Ascending aorta (tissue), 2 donors: ENCODE measurements at places on chromosomes 7 and 10. TPM values are rescaled to one million over a fixed set of nuclear protein-coding genes. Genes with fewer than 3 reads are reported as not detected.

DNA sequence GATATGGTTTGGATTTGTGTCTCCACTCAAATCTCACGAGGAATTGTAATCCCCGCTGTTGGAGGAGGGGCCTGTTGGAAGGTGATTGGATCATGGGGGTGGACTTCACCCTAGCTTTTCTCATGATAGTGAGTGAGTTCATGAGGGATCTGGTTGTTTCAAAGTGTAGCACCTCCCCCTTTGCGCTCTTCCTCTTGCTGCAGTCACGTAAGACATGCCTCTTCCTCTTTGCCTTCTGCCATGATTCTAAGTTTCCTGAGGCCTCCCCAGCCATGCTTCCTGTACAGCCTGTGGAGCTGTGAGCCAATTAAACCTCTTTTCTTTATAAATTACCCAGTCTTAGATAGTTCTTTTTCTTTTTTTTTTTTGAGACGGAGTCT, 17.1 kb downstream of the CDNF start:
- H3K27ac ChIP-seq = no peak overlapping the region
- H3K36me3 ChIP-seq = no peaks in the 10 kb centered on the region
- H3K27me3 ChIP-seq = no peaks in the 10 kb centered on the region
- peaks cover 3% of the 10 kb centered on the region for H3K4me1 ChIP-seq
- DNase-seq = no peak

DNA sequence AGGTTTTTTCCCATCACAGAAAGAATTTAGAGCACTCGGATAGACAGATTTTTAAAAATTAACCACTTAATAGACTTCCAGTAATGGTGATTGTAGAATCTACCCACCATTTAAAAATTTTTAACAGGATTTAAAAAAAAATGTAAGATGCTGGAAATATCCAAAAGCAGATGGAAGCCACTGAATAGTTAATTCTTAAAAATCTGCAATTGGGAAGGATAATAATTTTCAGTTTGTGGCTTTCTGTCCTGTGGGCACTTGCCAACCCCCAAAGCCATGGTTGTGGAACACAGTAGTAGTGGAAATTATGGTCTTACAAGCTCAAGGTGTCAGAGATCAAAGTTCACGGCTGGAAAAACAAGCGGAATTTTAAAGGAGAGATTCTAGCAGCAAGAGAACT, 101.0 kb upstream of the SP4 start:
- H3K27me3 ChIP-seq = no peaks in the 10 kb centered on the region
- H3K27ac ChIP-seq = no peak overlapping the region
- no peak overlapping the region for H3K4me3 ChIP-seq
- H3K36me3 ChIP-seq = no peaks in the 10 kb centered on the region
- no peak for DNase-seq
- H3K4me1 ChIP-seq = no peaks in the 10 kb centered on the region

DNA sequence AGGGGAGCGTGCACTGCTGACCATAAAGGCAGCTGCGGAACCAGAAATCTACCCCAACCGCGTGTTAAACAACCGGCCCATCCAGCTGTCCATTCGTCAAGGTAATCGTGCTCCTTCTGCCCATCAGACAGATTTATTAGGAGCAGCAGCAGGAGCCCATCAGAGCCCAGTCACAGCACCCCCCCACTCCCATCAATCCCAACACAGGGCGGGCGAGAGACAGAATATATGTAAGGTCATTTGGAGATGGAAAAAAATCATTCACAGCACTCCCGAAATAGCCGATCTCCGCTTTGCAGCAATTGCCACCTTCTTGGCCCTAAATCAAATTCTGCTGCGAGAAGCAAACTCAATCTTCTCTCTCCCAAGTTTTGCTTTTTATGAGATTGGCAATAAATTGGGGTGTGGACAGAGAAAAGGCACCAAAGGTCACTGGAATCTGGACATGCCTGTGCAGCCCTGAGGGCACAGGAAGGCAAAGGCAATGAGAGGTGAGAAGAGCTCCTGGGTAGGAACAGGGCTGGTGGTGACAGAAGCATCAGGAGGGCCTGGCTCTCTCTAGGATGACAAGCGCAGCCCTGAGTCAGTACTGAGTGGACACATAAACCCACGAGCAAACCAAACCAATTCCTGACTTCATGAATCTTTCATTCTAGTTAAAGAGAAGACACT, 145.0 kb upstream of the ZMIZ1 start:
- DNase-seq = no peak
- H3K27me3 ChIP-seq = no peaks in the 10 kb centered on the region
- no peak overlapping the region for H3K4me3 ChIP-seq
- no peaks in the 10 kb centered on the region for H3K36me3 ChIP-seq
- H3K27ac ChIP-seq = no peak overlapping the region

- no peak overlapping the region for H3K4me3 ChIP-seq
- no peaks in the 10 kb centered on the region for H3K36me3 ChIP-seq
- no peaks in the 10 kb centered on the region for H3K4me1 ChIP-seq
- no peak for DNase-seq
These were observed 391.9 kb upstream of the LRGUK start for GRCh38 chr7:133735222-133735621.

DNA sequence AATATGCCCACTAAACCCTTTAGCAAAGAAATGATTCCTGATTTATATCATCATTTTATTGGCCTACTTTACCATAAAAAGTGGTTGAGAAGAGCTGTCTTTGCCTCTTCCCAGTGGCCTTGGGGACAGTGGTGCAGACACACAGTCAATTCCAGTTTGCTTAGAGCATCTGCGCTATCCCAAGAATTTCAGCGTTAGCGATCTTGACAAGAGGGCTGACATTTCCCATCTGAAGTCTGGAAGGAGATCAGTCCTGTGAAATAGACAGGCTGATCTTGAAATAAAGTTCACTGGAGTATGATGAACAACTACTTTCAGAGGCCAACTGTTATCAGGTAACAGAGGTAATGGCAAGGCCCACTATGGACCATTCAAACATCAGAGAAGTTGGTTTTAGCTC, 475.3 kb upstream of the NRP1 start:
- H3K27me3 ChIP-seq = no peaks in the 10 kb centered on the region
- H3K4me3 ChIP-seq = no peak overlapping the region
- no peaks in the 10 kb centered on the region for H3K4me1 ChIP-seq
- no peaks in the 10 kb centered on the region for H3K36me3 ChIP-seq
- H3K27ac ChIP-seq = no peak overlapping the region

Gene UPK3B
- total RNA-seq = 7.6 TPM

DNA sequence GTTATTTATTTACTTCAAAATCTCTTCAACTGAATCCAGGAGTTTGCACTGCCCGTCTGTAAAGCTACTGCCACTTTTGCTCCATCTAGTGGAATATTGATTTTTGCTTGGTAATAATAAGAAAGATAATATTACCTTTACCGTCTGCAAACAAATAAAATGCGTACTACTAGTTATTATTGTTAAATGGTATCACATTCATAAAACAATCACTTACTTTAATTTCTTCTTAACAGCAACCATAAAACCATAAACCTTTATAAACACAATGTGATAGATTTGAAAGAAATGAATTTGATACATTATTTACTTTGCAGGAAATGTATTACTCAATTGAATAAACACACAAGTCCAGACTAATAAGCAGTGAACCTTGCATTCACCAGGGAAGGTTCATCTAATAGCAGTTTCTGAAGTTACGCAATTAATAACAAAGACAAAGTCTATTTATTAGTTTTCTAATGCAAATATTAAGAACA, 6.4 kb downstream of the AGMO start:
- no peak overlapping the region for H3K4me3 ChIP-seq
- DNase-seq = no peak
- no peak overlapping the region for H3K27ac ChIP-seq
- H3K4me1 ChIP-seq = no peaks in the 10 kb centered on the region
- no peaks in the 10 kb centered on the region for H3K27me3 ChIP-seq

GRCh38 chr7:112869111-112869774, 79.0 kb upstream of the TMEM168 start:
- no peak overlapping the region for H3K27ac ChIP-seq
- no peaks in the 10 kb centered on the region for H3K27me3 ChIP-seq
- DNase-seq = no peak
- H3K4me3 ChIP-seq = no peak overlapping the region

- H3K27ac ChIP-seq = no peak overlapping the region
- no peak overlapping the region for H3K4me3 ChIP-seq
- no peaks in the 10 kb centered on the region for H3K27me3 ChIP-seq
- no peak for DNase-seq
- H3K36me3 ChIP-seq = no peaks in the 10 kb centered on the region
- H3K4me1 ChIP-seq = no peaks in the 10 kb centered on the region
These were observed 76.0 kb downstream of the ZFAND4 start for GRCh38 chr10:45596526-45596925.

Gene CLRN3
- not detected for total RNA-seq

- no peak for DNase-seq
- no peaks in the 10 kb centered on the region for H3K27me3 ChIP-seq
- H3K36me3 ChIP-seq = no peaks in the 10 kb centered on the region
- no peaks in the 10 kb centered on the region for H3K4me1 ChIP-seq
- H3K27ac ChIP-seq = no peak overlapping the region
These were observed 2.3 kb upstream of the SEMA3C start for GRCh38 chr7:80921130-80921529.

DNA sequence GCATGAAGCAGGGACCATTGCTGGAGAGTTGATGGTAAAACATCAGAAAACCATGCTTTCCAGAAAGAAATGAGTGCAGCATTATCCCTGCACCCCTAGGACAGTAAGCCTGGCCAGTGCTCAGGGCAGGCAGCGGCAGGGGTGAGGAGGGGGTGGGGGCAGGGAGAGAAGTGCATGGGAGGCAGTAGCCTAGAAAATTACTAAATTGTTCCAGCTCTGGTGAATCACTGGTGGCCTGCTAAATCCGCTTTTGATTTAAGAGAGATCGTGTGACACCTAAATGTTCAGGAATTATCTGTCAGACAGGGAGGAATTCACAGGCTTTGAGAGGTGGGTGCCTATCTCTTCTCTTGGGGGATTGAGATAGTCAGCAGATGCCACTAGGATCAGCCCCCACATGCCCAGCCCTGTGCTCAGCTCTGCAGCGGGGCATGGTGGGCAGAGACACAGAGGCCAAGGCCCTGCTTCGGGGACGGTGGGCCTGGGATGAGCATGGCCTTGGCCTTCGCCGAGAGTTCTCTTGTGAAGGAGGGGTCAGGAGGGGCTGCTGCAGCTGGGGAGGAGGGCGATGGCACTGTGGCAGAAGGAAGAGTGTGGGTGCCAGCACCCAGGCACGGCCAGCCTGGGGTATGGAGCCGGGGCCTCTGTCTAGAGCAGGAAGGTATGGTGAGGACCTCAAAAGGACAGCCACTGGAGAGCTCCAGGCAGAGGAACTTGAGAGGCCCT, 5.0 kb upstream of the AQP1 start:
- no peaks in the 10 kb centered on the region for H3K36me3 ChIP-seq
- H3K4me1 ChIP-seq = peaks cover 33% of the 10 kb centered on the region
- H3K27ac ChIP-seq = peak overlapping the region; percentile 97
- DNase-seq = no peak
- no peak overlapping the region for H3K4me3 ChIP-seq

DNA sequence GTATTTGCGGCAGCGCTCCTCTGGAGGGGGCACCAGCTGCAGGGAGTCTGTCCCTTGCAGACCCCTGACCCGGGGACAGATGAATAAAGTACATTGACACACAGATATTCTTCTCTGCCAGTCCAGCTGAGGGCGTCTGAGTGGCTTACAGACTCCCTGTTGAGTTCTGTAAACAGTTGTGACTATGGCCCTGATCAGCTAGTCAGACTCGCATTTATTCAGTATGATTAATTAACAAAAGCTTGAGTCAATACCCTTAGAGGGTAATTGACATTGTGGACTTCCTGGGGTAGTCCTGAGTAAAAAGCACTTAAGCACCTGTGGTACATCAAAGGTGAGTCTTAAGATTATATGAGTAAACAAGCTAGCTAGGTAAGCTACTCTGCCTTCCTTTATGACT, 21.0 kb downstream of the ANKRD30A start:
- no peaks in the 10 kb centered on the region for H3K36me3 ChIP-seq
- DNase-seq = no peak
- H3K4me3 ChIP-seq = no peak overlapping the region
- no peaks in the 10 kb centered on the region for H3K27me3 ChIP-seq

Gene SPDYE5
- total RNA-seq = not detected

- H3K27ac ChIP-seq = peak overlapping the region; percentile 95
- H3K27me3 ChIP-seq = no peaks in the 10 kb centered on the region
- peaks cover 58% of the 10 kb centered on the region for H3K4me1 ChIP-seq
- H3K36me3 ChIP-seq = peaks cover 24% of the 10 kb centered on the region
- peak; percentile 71 for DNase-seq
- peak overlapping the region; percentile 6 for H3K4me3 ChIP-seq
These were observed 56.0 kb downstream of the TACR2 start for GRCh38 chr10:69360485-69361302.

DNA sequence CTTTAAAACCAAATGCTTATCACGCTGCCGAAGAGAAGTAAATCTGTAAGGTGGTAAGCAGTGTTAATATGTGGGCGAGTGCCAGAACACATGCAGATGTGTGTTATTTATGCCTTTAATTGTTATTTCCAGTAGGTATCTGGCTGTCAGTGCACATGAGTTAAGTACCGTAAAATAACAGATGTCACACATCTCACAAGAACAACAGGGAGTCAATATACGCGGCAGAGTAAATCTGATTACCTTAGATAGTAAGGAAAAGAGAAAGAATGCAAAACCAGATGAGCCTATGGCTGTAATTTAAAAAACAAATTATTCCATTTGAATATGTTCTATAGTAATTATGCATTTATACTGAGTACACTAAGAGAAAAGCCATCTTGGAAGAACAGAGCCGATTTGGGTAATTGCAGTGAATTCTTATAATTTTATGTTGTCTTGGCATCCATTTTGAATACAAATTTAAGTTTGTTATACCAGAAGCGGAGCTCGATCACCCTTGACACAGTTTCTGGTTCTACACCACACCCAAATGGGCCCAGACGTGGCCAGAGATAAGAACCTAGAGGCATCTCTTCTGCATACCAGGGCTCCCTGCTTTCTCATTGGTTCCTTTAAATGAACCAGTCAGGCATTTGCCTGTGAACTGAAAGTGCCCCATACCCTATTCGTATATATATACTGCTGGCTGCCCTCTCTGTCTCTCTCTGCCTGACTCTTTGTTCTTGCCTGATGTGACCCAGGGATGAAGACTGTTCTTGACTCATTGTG, 34.8 kb downstream of the DNAJB9 start:
- no peak for DNase-seq
- no peaks in the 10 kb centered on the region for H3K36me3 ChIP-seq
- no peaks in the 10 kb centered on the region for H3K27me3 ChIP-seq
- H3K4me1 ChIP-seq = no peaks in the 10 kb centered on the region
- H3K27ac ChIP-seq = no peak overlapping the region

Gene CYP26C1
- total RNA-seq = not detected

Gene PRLHR
- not detected for total RNA-seq

Gene PTTG1IP2
- total RNA-seq = not detected

GRCh38 chr7:142153400-142153799, 41.9 kb downstream of the MGAM2 start:
- no peak overlapping the region for H3K27ac ChIP-seq
- no peak overlapping the region for H3K4me3 ChIP-seq
- H3K27me3 ChIP-seq = no peaks in the 10 kb centered on the region
- DNase-seq = no peak

Gene COL28A1
- 0.11 TPM for total RNA-seq

- H3K27me3 ChIP-seq = no peaks in the 10 kb centered on the region
- no peak overlapping the region for H3K4me3 ChIP-seq
- no peaks in the 10 kb centered on the region for H3K36me3 ChIP-seq
- no peak for DNase-seq
- H3K4me1 ChIP-seq = no peaks in the 10 kb centered on the region
These were observed 18.9 kb downstream of the APBB1IP start for GRCh38 chr10:26457088-26457487.
